ENCODE measurements at places on chromosomes 2 and 18.
A peak's percentile ranks its signal among the peaks of the same experiment; 100 is the strongest.

DNA sequence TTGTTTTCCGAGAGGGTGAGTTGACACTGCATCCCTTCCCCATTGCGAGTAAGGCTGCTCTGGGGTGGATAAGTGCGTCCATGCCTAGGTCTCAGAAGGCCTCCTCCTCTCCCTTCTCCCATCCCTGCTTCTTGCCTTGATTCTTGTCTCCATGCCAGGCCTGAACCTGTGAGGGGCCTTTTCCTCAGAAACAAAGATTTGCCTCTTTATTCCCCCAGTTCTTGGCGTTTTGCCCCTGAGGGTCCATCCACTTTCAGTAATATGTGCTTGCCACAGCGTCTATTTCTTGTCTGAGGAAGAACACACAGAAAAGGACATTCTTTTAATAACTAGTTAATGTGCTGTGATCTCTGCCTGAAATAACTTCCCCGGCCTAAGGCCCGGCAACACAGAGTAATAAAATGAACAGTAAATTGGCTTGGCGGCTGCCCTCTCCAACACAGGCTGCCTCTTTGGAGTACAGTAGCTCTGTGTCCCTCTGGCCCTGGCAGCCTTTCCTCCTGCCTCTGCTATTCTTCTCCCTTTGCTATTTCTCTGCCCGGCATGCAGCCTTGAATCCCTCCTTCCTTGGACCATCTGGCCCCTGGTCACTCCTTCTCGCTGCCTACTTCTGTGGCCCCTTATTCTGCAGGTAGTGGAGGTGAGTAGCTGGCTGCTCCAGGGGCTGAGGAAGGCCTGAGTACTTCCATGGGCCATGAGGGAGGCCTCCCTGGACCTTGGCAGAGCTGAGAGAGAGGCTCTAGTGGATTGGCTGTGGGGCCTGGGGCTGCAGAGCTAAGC, 4.4 kb downstream of the EHD3 start:
- H3K27ac ChIP-seq: no peak overlapping the region
- no peaks in the 10 kb centered on the region for H3K27me3 ChIP-seq
- no peaks in the 10 kb centered on the region for H3K36me3 ChIP-seq
- H3K4me1 ChIP-seq: peaks cover 22% of the 10 kb centered on the region

- H3K27ac ChIP-seq: no peak overlapping the region
- no peak overlapping the region for H3K4me3 ChIP-seq
- no peaks in the 10 kb centered on the region for H3K27me3 ChIP-seq
- DNase-seq: peak; percentile 35
- H3K4me1 ChIP-seq: peaks cover 64% of the 10 kb centered on the region
Measured at GRCh38 chr2:20421988-20422370, 24.9 kb upstream of the RHOB start.

DNA sequence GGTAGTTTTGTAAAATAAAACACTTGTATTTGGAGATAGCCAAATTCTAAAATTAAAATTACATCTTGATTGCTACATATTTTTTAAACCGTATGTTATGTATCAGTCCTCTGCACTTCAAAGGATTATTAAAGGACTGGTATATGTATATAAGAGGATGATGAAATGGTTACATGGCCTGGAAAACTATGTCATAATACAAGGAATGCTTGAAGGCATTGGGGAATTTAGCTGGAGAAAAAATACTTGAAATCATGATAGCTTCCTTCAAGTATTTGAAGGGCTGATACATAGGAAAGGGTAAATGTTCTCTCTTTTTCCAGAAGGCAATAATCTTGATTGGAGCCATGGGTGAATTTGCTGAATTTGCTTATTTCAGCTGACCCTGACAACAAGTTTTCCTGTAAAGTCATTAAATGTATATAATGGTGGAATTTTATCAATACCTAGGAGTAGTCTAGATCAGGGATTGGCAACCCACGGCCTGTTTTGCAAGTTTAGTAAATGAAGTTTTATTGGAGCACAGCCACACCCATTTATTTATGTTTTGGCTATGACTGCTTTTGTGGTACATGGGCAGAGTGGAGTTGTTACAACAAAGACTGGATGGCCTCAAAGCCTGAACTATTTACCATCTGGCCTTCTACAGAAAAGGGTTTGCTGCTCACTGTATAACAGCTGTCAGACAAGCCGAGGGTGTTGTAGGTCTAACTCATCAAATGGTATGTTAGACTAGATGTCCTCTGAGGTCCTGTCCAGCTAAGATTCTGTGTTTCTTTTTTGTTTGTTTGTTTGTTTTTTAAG, 34.4 kb downstream of the ACYP2 start:
- no peaks in the 10 kb centered on the region for H3K4me1 ChIP-seq
- H3K36me3 ChIP-seq: no peaks in the 10 kb centered on the region
- no peak overlapping the region for H3K4me3 ChIP-seq
- H3K27ac ChIP-seq: no peak overlapping the region

DNA sequence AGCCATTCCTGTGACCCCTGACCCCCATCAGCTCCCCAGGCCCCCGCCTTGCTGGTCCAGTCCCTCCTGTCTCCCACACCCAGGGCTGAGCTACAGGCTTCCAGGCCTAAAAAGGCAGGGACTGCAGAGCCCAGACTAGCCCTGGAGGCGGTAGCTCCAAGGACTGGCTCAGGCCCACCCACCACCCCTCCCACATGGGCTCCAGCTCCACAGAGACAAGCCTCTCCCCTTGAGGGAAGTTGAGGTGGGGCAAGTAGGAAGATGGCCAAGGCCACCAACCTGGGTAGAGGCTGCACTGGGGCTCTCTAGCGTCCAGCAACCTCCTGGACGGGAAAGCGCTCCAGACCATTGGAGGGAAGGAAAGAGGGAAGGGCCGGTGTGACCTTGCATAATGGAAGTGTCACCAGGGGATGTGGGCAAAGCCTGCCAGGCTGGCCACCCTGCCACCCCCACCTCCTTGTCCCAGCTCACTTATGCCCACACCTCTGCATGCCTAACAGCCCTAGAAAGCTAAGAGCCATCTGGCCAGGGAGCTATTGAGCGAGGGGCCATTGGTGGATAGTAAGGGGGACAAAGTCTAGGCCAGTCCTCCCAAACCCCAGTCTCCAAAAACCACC, 63.1 kb downstream of the TNS1 start:
- peaks cover 51% of the 10 kb centered on the region for H3K4me1 ChIP-seq
- H3K4me3 ChIP-seq: no peak overlapping the region
- no peaks in the 10 kb centered on the region for H3K36me3 ChIP-seq
- no peak for DNase-seq
